ENCODE measurements at places on chromosomes 3 and 15. TPM values are rescaled to one million over a fixed set of nuclear protein-coding genes. Genes with fewer than 3 reads are reported as not detected.

DNA sequence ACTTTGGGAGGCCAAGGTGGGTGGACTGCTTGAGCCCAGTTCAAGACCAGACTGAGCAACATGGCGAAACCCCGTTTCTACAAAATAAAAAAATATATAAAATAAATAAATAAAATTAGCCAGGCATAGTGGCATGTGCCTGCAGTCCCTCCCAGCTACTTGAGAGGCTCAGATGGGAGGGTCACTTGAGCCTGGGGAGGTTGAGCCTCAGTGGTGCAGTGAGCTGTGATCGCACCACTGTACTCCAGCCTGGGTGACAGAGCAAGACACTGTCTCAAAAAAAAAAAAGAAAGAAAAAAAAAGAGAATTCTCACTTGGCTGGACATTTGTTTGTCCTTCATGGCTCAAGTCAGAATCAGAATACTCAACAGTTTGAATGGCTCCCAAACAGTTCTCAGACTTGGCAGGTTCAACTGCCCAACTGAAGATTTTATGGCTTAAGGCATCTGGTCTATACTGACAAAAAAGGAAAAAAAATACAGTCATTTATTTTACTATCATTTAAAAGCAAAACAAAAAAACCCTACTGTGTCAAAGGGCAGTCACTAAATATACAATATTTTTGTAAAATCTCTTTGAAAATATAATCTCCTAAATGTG is 106.6 kb downstream of the FBXL22 start:
- DNase-seq: no peak

Gene NLGN1
- 15.5 TPM for polyA plus RNA-seq

- no peak for DNase-seq
Observed at GRCh38 chr3:127671523-127672428, 976 bp upstream of the ABTB1 start.

- DNase-seq: no peak
Observed at GRCh38 chr3:197525706-197526105, 30.1 kb downstream of the BDH1 start.

DNA sequence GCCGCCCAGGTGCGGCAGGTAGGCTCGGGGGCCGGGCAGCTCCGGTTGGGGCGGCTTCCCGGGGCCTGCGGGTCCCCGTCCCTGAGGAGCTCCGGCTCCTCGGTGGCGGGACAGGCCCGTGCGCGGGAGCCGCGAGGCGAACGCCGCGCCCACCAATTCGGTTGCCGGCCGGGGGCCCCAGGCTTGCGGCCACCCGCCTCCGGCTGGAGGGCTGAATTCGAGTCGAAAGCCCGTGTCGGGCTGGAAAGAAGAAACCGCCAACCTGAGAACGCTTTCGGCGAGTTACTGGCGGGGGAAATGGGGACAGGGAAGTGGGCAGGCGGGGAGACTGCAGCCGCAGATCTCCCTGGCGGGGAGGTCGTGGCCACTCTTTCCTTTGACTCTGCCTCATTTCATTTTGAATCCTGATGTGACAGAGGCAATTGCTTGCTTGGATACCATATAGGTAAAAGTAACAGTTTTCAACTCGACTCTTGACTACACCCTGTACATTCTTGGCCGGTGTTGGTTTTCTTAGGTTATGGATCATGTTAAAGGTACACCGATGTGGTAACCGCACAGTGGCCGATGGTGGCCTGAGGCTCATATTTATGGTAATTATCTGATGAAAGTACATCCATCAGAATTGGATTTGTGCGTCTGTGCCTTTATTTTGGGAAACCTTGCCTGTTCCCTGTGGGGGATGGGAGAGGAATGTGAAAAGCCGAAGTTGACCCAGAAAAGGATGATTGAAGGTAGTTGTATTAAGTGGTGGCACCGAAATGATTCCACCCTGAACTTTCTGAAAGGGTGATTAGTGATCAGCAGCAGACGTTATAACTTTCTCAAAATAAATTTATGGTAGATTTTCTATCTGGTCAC is 1.7 kb downstream of the B3GNT5 start:
- no peak for DNase-seq

DNA sequence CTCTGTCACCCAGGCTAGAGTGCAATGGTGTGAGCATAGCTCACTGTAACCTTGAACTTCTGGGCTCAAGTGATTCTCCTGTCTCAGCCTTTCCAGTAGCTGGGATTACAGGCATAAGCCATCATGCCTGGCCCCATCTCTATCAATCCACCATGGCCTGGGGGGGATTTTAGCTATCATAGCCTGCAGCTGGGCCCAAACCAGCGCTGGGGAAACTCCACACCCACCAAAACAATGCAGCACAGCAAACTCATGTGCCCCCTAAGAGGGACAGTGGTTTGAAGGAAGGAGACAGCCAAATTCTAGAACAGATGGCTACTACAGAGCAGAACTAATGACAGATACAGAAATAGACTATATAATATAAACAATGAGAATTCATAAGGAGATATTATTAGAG is 13.8 kb upstream of the NSMCE3 start:
- no peak for DNase-seq

GRCh38 chr3:137642831-137643230 is 121.3 kb upstream of the SOX14 start:
- no peak for DNase-seq

- DNase-seq: no peak
Observed at GRCh38 chr15:58682234-58682633, 67.3 kb downstream of the ADAM10 start.

DNA sequence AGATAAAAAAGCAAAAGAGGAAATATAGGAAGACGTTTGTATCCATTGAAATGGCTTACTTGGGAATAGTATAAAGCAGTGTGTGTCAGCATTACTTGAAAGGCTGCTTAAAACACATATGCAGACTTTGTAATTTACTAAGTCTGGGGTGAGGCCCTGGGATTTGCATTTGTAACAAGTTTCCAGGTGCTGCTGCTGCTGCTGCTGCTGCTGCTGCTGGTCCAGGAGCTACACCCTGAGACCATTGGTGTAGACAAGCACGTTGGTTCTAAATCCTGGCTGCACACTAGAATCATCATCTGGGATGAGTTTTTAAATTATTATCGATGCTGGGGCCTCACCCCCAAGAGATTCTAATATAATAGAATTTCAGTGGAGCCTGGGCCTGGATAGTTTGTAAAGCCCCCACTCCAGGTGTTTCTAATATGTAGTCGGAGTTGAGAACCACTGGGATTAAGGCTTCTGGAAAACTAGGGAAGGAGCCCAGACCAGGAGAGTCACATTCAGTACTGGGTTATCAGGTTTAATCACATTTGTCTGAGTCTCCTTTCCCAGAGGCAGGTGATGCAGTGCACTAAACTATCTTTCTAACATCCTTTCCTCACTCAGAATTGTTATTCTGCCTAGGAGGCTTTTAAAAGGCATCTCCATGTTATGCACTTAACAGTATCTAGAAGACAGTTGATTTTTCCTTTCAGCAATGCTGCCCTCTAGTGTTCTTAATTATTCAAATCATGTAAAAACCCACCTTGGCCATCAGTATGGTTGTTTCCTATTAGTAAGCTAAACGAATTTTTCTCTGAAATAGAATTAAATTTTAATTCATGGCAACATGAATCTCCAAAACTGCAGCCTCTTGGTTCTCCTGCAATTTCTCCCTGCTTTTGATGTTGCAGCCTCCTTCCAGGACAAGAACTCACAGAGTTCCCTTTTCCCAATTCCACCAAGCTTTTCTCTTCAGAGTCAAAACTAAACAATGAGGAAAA is 45.4 kb downstream of the SSR3 start:
- DNase-seq: no peak

Gene KCNMB2
- polyA plus RNA-seq: not detected

GRCh38 chr15:76999996-77000395 is 5.1 kb downstream of the PSTPIP1 start:
- DNase-seq: no peak

DNA sequence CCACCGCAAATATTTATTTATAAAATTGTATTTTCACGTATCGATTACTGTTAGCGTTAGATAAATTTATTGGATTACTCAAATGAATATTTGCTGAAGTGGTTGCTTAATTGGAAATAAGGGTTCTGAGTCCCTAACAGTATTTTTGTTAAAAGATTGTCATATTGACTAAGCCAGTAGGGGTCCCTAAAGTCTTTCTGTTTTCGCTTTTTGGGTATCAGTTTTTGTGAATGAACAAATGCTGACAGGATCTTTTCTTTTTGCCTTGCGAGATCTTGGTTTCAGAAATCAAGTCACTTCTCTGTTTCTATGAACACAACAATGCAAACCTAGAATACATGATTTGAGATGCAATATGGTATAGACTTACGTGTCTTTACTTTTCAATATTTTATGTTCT is 7.1 kb downstream of the RAD51 start:
- no peak for DNase-seq

DNA sequence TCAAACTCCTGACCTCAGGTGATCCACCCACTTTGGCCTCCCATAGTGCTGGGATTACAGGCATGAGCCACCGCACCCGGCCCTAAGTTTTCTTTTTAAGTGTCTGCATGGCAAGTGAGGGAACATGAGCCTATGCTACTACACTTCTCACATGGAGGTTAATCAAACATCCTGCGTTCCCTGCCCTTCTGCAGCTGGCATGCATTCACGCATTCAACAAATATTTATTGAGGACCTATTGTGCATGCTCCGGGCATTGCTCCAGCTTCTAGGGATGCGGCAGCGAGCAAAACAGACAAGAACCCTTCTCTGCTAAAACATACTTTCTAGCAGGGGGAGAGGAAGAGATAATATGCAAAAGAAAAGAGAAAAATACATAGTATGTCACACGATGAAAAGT is 42.6 kb upstream of the ACKR4 start:
- DNase-seq: no peak

Gene PARP15
- 0.09 TPM for polyA plus RNA-seq

Gene GOLGA6D
- not detected for polyA plus RNA-seq

DNA sequence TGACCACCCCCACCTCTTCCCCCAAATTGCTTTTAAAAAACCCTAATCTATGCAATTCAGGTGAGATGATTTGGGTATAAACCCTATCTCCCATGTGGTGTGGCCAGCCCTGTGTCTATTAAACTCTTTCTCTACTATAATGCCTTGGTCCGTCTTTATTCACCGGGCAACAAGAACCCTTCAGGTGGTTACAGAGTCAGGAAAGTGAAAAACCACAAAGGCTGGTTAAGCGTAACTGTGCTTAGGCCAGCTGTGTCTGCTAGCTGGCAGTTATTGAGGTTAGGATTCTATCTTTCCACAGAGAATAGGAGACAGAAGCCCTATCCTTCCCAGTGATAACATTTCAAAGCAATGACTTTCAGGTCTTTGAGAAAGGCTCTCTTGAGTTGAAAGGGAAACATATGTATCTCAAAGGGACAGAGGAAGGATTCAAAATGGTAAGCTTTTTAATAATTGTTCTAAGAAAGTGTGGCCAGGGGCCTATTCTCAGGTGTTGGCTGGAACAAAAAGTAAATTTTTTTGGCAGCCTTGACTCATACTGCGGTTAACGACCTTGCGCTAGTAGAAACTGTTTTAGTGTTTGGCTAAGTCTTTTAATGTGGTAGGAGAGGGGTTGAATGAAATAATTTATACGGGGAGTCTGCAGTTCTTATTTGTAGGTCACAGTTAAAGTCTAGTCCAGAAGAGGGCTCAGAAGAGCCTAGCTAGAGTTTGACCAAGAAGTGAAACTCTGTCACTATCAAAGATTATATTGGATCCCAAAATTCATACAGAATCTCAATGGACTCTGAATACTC is 89.0 kb downstream of the NPAP1 start:
- no peak for DNase-seq

- no peak for DNase-seq
Observed at GRCh38 chr3:130779031-130779430, 32.4 kb upstream of the PIK3R4 start.

Gene CCNL1
- polyA plus RNA-seq: 132 TPM

- DNase-seq: peak; percentile 72
Observed at GRCh38 chr15:96327155-96327741, 3.3 kb upstream of the NR2F2 start.

Gene ATP10A
- 28.0 TPM for polyA plus RNA-seq

DNA sequence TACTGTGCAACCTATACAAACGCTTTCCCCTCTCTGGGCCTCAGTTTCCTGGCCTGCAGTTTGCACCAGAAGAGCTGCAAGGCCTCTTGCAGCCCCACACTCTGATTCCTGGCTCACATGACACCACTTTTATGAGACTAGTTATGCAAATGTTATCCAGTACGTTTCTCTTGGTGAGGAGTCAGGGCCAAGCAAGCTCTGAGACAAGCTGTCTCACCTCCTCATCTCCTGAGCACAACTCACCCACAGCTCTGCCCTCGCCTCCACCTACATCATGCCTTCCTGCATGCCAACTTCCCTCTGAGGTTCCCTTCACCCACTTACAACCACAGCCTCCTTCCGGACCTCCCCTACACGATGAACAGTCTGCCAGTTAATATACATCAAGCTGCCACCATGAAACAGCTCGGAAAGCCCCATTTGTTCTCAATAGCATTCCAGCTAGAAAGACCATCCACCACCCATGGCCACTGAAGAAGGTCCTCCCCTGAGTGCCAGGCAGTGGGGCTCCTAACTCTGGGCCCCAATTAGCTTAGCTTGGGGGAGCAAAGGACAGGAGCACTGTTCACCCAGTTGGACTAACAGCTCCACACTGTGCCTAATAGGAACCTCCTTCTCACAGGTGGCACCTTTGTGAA is 25.0 kb downstream of the CRYGS start:
- no peak for DNase-seq

- no peak for DNase-seq
Observed at GRCh38 chr3:34882764-34883163, 756.6 kb upstream of the ARPP21 start.

DNA sequence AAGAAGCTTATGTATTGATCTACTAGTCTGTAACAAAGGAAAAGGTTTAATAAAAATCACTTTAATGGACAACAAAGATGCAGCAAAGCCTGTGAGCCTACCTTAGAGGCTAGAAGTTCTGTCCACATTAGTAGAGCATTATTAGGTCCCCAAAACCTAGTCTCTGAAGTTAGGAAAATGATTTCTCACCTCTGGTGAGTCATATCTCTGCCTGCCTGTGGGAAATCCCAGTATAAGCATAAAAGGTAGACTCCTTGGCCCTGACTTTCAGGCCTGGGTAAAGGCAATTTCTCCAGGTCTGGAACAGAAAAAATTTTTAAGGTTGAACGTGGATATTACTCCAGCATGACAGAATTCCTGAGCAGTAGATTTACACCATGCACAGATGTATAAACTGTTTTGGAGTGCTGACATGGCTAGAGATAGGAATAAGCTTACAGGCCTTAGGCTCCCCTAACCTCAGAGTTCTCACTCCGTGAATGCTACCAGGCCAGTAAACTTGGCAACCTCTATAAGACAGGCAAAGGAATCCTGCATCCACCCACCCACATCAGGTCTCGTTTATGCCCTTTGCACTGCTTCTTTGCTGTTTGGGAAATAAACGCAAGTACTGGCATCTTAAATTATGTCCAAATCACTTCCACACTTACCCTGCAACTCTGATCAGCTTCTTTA is 104.1 kb downstream of the SERPINI1 start:
- no peak for DNase-seq
